ENCODE measurements at places on chromosomes 12 and 14.

GRCh38 chr12:96132819-96133218, 61.4 kb upstream of the ELK3 start:
- no peak for DNase-seq

- DNase-seq = no peak
Observed at GRCh38 chr14:83706231-83706954, 1823.6 kb upstream of the FLRT2 start.

DNA sequence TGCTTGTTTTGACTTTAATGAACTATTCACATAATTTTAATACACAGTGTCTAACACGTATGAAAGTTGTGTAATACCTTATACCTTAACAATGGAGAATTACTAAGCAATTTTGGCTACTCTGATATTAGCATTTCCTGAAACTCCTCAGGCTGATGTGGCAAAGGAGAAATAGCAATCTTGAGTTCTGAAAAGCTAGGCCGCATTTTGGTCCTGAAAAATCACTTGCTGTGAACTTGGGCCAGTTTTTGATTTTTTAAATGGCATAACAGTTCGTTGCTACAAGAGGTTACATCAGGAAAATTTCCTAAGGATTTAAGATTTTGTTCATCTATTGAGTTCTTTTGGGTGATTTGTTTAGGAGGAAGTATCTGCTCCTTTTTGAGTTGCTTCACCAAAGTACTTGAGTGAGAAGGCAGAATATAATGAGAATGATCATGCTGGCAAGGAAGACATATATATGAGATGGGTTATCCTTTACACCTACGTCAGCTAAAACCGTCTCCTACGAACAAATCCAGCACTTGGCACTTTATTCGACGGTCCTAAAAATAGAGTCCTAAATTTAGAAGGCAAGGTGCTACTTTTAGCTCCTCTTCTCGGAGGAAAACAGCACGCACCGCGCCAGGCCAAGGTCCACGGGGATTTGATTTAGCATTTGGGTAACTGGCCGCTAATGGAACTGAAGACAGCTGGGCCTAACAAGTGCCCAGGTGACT, 32.2 kb downstream of the MIA2 start:
- DNase-seq = no peak

DNA sequence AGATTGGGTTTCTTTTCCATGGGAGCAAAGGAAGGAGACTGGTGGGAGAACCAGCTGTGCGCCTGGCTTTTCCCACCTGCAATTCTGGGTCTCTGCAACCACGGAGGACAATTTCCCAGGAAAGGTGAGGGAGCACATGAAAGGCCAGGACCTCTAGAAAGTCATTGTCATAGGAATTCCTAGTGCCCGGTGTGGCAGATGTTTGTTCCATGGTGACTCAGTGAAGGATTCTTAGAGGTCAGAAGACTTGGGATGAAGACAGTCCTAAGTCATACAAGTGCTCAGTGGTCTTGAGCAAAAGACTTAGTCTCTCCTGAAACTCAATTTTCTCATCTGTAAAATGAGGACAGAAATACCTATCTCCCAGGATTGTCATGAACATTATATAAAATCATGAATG, 51.3 kb downstream of the KCNA5 start:
- no peak for DNase-seq

DNA sequence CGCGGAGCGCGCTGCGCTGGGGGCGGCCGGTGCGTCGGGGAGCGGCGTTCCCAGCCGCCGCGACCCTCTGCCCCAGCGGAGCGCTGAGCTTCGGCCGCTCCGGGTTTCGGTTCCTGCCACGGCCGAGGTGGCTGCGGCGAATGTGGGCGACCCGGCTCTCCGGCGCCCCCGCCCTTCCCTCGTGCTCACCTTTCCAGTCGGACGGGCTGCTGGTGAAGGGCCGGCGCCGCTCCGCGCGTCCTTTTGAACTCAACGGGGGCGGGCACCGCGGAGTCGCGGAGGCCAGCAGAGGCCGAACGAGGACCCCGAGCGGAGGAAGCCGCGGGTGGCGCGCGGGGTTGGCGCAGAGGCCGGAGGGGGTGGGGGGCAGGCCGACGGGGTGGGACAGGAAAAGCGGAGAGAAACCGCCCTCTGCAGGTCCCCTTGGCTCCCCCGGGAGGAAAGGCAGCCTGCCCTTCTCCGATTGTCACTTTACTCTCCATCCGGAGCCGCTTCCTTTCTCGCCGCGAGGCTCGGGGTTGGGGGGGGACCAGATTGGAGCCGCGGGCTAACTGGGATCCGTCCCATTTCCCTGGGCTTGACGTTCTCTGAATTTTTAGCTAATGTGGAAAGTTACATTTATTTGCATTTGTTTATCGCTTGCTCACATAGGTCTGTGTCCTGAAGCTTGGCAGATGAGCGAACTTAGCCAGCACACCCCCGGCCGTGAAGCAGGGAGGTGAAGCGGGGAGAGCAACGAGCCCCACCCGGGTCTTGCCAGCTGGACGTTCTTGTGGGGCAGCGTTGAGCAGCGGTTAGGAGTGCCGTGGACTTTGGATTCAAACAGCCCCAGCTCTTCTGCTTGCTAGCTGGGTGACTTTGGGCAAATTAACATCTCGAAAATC, at the start of gene SMAGP:
TSS of gene SMAGP (minus strand) at position 349 of the 884 bp plus-strand sequence. CDS start 1,137 bp downstream, outside the sequence.
- DNase-seq = peak; percentile 19

DNA sequence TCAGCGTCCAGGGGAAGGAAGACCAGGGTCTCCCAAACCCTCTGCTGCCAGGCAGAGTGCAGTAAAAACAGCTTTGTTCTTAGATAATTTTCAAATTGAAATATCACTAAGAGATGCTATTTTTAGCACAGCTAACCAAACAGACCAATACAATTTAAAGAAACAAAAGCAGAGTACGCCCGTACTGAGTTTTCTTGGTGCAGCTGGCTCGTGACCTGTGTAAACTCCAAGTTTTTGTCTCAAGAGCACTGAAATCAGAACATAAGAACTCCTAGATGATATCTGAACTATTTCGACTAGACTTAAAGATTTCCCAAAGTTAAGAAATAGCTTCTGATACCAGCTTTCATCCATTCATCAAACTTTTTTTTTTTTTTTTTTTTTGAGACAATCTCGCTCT, 10.3 kb downstream of the ARF3 start:
- DNase-seq = no peak

DNA sequence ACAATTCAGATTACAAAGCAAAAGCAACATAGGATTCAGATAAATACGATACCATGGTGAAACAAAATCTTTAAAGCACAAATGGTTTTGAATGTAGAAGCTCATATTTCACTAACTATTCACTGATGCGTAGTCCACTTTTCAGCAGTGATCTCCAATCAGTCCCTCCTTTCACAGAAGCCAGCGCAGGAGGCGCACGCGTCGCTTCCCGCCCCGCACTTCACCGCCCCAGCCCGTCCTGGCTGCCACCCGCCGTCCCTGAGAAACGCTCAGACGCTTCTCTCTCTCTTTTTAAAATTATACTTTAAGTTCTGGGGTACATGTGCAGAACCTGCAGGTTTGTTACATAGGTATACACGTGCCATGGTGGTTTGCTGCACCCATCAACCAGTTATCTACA, 19.8 kb upstream of the CHFR start:
- DNase-seq = no peak

- no peak for DNase-seq
Observed at GRCh38 chr14:81105378-81105777, 115.4 kb downstream of the GTF2A1 start.

GRCh38 chr14:55702511-55702910, 122.5 kb downstream of the KTN1 start:
- DNase-seq = no peak
